IPS DF 6.9 (cell line): ENCODE measurements at places on chromosomes 1 and 21.

DNA sequence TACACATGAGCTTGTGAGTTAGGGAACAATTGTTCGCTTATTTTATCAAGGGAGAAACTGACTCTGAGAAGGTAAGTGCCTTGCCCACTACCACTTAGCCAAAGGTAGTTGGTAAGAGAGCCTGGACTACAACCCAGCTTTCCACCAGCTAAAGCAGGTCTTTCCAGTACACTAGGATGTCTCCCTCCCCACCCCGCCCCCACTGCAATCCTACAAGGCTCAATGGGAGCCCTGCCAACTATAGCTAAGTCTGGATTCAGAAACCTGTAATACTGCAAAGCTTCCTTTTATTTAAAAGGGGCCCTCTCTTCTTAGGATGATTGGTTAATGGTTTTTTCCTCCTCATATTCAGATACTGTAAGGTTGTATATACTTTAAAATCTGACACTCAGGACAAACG is 102.0 kb upstream of the C8B start:
- no peak for DNase-seq

DNA sequence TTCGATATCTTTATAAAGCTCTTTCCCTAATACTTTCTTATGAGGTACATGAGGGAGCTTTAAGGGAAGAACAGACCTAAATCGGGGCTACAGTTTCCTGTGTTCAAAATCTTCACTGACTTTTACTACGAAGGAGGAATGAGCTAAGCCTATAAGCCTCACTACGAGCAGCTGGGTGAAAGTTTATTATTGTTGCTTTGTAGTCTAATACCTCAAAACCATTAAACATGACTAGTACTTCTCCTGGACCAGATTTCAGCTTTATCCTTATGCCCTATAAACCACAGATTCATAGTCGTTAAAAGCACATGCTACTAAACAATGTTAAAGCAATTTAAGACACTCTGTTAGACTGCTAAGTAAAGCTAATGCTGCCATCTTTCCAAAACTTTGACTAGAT is 30.2 kb downstream of the NDC1 start:
- DNase-seq: no peak

DNA sequence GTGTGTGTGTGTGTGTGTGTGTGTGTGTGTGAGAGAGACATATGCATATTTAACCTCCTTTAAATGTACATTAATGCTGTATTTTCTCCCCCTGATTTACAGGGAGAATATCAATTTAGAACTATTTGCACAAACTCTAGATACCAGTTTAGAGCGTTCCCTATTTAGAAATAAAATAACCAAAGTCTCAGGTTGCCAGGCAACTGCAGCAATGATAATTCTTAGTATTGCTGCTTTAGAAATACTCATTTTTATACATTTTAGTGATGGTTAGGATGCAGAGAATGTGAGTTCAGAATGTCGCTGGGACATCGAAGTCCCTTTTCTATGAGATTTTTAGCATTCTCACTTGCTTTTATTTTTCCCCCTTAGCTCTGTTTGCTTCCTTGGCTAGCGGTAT is 497.3 kb downstream of the KIF26B start:
- DNase-seq: no peak

DNA sequence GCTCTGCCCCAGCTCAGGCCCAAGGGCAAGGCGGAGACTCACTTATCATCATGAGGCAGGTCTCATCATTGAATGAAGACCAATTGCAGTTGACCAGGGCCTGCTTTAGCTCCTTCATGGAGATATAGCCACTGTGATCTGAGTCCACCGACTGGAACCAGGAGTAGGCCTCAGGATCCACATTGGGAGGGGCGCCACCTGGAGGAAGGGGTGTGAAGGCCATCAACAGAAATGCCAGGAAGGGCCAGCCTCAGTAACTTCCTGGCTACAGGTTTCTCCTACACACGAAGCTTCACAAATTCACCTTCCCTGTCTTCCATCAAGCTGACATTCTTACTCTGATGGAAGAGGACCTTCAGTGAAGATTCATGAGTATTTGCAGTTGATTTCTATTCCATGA is 11.6 kb downstream of the PEF1 start:
- no peak for DNase-seq

DNA sequence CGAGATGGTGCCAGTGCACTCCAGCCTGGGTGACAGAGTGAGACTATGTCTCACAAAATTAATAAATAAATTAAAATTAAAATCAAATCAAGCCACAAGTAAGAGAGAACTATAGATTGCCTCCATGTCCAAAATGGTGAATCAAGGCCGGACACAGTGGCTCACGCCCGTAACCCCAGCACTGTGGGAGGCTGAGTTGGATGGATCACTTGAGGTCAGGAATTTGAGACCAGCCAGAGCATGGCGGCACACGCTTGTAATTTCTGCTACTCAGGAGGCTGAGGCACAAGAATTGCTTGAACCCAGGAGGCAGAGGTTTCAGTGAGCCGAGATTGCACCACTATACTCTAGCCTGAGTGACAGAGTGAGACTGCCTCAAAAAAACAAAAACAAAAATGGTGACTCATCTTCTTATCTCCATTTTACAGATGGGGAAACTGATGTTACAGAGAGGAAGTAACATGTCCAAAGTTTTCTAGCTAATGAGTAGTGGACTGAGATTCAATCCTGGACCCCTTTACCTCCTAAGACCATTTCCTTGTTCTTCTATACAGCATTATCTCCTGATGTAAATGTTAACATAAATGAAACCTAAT is 99.0 kb upstream of the HNRNPU start:
- DNase-seq: no peak

DNA sequence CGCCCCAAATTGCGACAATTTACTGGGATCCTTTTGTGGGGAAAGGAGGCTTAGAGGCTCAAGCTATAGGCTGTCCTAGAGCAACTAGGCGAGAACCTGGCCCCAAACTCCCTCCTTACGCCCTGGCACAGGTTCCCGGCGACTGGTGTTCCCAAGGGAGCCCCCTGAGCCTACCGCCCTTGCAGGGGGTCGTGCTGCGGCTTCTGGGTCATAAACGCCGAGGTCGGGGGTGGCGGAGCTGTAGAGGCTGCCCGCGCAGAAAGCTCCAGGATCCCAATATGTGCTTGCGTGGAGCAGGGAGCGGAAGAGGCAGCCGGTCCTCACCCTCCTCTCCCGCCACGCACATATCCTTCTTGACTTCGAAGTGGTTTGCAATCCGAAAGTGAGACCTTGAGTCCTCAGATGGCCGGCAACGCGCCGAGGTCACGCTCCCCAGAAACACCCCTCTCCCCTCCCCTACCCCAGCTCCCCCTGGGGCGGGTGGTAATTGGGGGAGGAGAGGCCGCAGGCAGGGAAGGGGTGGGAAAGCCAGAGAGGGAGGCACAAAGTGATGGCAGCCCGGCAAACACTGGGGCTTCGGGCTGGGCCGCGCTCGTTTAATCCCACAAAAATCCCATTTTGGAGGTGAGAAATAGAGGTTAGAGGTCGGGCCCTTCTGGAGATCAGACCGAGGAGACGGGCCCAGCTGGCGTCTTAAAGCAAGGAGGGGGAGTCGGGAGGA is 6.2 kb downstream of the SIM2 start:
- DNase-seq: no peak

GRCh38 chr1:91545506-91546300 is 45.1 kb downstream of the CDC7 start:
- DNase-seq: no peak

DNA sequence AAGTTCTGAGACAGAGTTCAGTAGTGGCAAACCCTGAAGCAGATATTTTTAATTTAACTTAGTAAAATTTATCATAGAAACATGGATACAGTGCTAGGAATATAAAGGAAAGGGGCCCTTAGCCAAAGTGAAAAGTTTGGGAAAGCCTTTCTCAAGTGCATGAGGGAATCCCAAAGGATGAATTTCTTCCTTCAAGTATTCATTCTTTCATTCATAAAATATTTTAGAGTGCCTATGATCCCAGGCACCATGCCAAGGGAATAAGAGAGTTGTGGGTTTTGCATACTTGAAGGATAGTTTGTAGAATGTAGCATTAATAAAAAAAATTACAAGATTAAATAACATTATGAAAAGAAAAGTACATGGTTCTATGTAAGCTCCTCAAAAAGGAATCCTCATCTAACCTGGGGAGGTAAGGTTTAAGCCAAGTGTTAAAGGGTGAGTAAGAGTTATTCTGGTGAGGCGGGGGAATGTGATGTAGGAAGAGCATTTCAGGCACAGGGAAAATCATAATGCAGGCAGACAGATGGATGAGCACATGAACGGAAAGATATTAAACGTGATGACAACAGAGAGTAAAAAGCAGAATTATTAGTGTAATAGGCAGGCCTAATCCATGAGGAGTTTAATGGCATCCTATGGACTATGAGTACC is 40.4 kb upstream of the NTNG1 start:
- no peak for DNase-seq

DNA sequence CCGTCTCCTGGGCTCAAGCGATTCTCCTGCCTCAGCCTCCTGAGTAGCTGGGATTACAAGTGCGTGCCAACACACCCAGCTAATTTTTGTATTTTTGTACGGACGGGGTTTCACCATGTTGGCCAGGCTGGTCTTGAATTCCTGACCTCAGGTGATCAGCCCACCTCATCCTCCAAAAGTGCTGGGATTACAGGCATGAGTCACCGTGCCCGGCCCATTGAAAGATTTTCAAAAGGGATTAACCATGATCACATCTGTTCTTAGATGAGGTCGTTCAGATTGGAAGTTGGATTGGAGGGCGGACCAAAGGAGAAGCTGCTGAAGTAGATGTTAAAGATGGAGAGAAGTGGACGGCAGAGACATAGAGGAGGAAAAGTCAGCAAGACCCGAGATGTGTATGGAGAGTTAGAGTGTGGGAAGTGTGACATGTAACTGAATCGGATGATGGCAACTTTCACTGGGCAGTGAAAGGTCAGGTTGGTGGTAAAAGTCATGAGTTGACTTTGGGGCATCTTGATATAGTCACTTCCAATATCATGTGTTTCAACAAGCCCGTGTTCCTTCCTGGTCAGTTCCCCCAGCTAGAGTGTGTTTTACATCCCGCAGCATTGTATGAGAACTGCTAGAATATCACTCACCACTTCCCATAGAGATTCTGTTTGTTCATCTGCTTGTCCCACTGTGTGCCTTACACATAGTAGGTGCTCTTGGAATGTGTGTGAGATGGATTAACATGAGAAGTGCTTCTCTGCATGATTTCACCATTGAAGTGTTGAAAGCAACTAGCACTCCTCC is 54.4 kb upstream of the TINAGL1 start:
- DNase-seq: no peak

DNA sequence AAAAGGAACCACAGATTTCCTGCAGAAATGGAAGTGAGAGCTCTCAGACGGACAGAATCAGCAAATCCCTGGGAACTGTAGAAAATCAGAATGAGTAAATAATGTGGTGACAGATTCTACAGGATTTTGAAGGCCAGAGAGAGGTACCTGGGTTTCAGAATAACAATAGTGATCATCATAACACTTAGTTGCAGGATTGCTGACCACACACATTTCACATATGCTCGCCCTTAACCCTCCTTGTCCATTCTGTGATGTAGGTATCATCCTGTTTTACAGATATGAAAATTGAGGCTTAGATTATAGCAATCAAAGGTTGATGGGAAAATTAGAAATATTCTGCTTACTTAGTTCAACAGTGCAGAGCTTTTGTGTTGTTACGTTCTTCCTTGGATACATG is 97.9 kb upstream of the HOOK1 start:
- DNase-seq: no peak

DNA sequence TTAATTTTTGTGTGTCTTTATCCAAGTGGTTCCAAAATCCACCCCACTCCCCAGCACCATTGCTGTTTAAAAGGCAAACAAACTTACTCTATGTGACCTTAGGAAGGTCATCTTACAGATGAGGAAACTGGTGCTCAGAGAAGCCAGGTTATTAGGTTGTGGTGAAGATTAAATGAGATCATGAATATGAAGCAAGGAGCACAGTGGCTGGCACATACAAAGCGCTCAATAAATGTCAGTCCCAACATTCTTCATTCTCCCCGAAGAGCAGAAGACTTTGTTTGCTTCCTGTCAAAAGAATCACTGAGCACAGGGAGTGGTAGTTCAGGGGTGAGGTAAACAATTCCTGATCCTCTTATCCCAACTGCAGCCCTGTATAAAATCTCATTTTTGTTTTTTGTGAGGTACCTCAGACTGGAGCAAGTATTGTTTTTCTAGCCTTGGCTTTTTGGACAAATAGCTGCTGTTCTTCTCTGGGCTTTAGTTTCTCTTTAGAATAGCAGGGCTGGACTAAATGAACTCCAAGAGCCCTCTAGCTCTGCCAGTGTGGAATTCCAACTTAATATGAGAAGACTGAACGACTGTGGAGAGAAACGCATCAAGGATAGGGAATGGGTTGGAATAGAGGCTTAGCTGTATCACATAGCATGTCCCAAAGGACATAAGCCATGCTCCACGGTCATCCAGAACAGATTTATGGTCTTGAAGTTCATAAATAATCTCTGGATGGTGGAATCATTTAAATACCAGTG is 455.3 kb upstream of the USP24 start:
- no peak for DNase-seq

GRCh38 chr1:51044834-51045233 is 57.2 kb upstream of the C1orf185 start:
- DNase-seq: no peak

DNA sequence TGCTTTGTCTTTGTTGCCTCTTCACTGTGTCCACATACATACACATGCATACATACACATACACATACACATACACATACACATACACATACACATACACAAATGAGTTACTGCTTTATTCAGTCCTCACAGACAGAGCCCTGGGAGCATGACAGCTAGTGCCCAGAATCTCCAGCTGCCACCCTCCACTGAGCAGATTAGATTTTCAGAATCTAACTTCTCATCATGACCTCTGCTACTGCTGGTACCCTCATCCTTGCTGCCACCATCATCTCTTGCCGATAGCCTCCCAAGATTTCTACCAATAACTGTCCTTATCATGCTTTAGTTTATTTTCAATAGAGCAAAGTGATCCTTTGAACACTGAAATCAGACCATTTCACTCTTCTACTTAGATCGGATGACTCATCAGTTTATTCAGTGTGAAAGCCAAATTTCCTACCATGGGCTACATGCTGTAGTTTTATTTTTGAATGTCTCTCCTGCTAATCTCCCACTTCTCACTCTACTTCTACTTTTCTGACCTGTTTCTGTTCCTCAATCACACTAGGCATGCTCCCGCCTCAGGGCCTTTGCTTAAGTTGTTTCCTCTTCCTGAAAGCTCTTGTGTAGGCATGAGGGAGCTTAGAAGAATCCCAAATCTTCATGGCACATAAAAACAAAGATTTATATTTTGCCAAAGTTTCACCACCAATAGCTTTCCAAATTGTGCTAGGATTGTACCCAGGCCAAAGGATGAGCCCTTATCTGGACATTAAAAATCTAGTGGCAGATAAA is 43.0 kb downstream of the ATP6V1G3 start:
- DNase-seq: no peak

GRCh38 chr21:31186916-31187315 is 148.6 kb upstream of the KRTAP19-8 start:
- no peak for DNase-seq
